ENCODE measurements at places on chromosomes 3 and 15.

DNA sequence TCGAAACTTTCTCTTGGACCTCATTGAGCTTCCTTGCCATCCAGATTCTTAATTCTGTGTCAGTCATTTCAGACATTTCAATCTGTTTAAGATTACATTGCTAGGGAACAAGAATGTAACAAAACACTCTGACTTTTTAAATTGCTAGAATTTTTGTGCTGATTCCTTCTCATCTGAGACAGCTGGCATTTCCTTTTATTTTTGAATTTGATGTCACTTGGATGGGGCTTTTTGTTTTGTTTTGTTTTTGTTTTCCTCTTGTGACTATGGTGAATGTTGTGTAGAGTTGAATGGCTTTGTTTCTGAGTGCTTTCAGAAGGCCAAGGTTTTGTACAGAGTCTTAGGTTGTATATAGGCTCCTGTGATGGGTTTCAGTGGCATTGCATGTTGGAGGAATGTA is 1129.3 kb downstream of the NAALADL2 start:
- no peak for DNase-seq

GRCh38 chr15:46177219-46177618 is 542.4 kb downstream of the SQOR start:
- DNase-seq = no peak

- DNase-seq = no peak
Measured at GRCh38 chr3:187456250-187456649, 88.1 kb downstream of the RTP4 start.

GRCh38 chr3:19467761-19468160 is 319.5 kb downstream of the KCNH8 start:
- no peak for DNase-seq

DNA sequence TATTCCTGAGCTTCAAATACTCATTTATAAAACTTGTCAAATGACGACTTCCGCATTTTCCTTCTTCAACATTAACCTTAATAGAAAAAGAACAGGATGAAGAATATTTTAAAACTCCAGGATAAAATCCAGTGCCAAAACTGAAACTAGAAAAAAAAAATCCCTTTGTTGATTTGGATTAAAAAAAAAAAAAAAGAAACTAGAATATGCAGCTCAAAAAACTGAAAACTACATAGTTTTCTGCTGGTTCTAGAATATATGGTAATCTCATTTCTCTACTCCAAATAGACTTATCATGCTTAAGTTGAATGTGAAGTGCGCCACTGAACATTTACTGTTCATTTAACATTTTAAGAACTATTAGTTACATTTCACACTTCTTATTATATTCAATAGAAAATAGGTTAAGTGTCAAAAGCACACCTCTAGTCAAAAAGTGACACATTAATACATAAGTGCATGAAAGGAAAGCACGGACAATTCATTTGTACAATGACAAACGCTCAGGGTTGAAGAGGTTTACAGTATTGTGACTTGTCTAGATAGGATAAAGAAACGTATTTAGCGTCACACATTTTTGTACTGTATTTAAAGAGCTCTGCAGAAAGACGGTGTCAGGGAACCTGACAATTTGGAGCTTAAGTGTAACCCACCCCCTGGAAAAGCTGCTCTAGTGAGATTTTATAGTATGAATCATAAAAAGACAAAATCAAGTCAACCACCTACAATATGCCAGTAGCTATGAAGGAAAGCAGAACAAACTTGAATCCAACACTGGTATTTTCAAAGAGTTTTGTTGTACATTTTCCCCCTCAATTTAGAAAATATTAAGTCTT is 5.8 kb downstream of the TRA2B start:
- no peak for DNase-seq

DNA sequence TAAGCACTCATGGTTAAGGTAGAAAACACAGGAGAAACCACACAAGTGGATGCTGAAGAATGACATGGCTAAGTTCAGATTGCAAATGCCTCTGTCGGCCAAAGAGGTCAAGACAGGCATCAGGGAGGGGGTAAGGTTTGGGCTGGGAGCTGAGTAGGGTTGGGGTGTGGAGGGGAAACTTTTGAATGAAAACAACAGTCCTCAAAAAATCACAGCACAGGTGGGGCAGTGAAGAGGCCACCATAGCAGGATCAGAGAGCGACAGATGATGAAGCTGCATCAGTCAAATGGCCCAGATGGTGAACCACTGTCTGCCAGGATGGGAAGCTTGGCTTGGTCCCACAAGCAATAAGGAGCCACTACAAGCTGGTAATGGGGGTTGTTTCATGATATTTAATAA is 74.9 kb downstream of the ADCY5 start:
- DNase-seq = no peak

Measured in activated CD4-positive, alpha-beta T cell treated with anti-CD3 and anti-CD28 coated beads, Interleukin-2, amount 50 U/mL, for 16 hours (primary cell).